Muscle of back (tissue), 13 donors: ENCODE measurements at places on chromosomes 11 and 22. TPM values are rescaled to one million over a fixed set of nuclear protein-coding genes. Genes with fewer than 3 reads are reported as not detected.

ADM2 gene
- 0.28 TPM for polyA plus RNA-seq

MLC1 gene
- 0.63 TPM for polyA plus RNA-seq

CASP12 gene
- 0.22 TPM for polyA plus RNA-seq

GRAP2 gene
- polyA plus RNA-seq: 0.99 TPM

OR5A1 gene
- polyA plus RNA-seq: not detected

- no peak for DNase-seq
Measured at GRCh38 chr11:66119348-66120133, 49.5 kb downstream of the PACS1 start.

DNA sequence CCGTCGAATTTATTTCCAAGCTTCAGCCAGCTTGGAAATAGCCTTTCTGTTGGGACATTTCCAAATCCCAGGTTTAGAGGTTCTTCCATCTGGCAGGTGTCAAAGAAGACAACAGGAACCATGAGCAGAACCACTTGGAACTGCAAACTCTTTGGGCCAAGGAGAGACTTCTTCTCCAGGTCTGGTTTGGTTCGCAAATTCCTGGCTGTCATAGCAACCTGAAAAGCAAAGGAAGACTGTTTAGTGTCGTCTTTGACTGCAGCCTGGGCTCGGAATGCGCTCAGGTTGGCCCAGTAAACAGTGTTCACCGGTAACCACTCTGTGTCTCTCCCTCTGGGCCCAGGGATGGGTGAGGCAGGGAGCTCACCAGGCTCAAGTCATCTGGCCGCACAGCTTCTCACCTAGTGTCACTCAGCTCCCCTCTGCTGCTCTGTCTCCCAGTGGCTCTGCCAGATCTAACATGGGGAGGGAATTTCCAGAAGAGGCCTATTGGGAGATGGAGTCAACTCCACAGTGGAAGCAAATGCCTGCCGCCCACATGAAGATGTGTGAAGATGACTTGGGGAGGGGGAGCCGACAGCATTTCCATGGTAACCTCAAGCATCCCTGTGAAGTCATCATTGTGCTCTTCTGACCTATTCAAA lies 11.9 kb upstream of the CLMP start:
- DNase-seq: peak; percentile 85

DNA sequence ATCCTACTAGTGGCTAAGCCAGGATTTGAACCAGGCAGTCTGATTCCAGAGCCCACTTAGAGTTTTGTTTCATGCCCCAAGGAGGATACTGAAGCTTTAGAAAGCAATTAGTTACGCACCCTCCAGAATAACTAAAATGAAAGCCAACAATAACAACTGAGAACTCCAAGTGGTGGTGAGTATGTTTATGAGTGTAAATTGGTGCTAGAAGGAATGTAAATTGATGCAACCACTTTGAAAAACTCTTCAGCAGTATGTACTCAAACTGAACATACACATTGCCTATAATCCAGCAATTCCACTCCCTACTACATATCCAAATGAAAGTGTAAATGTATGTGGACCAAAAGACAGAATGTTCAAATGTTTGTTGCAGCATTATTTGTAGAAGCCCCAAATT lies 6.7 kb upstream of the ARL14EP start:
- DNase-seq: no peak

- DNase-seq: peak; percentile 61
Measured at GRCh38 chr11:121671283-121672168, 218.8 kb upstream of the SORL1-AS1 start.

DNA sequence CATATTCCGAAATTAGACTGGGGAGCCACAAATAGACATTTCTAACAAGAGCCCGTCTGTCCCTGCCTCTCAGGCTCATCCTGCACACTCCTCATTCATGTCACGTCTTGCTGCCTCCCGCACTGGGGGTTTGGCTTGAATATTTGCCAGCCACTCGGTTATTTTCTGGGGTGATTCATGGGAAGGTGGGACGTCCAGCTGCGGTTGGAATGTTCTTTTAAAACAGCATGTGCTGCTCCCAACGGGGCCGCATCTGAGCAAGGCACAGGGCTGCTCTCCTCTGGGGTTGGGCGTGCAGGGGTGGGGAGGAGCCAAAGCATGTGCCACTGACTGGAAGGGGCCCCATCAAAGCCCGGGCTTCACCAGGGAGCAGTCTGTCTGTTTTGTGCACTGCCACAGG lies 25.9 kb upstream of the SLC5A4 start:
- DNase-seq: peak; percentile 13

DNA sequence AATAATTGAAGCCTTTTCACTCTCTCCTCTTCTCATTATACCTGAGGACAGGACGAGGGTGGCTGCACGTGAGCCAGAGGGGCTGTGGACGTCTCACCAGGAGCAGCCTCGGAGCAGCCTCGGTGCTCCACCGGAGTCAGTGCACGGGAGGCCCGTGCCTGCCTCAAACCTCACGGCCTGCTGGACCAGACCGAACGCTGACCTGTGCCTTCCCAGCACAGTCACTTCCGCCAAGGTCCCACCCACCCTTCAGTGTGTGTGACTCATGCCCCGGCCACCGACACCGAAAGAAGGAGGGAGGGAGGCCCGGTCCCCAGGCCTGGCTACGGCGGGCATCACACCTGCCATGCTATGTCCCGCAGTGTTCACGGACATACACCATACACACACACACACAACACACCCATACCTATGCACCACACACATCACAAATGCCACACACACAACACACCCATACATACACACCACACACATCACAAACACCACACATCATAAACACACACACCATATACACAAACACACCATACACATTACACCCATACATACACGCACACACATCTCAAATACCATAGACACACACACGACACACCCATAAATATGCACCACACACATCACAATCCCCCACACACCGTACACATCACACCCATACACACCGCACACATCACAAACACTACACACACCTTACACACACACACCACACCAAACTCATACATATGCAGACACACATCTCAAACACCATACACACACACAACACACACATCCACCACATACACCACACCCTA lies 1506.5 kb downstream of the TBC1D22A start:
- no peak for DNase-seq

GRCh38 chr22:31497148-31497938 lies 1.0 kb downstream of the SFI1 start:
- DNase-seq: no peak

DNA sequence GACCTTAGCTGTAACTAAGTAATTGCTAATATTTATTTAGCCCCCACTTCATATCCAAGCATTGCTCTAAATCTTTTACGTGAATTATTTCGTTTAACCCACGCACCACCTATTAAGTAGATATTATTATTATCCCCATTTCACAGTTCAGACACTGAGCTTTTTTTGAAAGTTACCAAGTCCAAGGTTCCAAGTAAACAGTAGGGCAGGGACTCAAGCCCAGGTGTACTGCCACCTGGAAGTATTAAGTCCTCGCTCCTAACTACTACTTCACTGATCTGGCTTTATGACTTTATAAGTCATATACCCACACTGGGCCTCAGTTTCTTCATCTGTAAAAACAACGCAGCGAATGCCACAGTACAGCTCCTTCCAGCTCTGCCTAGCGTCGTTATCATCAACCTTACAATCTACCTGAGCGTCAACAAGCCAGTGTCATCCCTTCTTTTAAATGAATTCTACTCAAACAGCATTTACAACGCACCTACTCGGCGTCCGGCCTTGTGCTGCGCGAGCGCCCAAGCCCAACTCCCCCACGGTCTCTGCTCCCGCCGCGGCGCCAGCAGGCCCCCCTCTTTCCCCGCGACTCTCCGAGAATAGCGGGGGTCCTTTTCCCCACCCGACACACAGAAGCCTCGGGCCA lies 624 bp downstream of the TMEM41B start:
- peak; percentile 36 for DNase-seq

DNA sequence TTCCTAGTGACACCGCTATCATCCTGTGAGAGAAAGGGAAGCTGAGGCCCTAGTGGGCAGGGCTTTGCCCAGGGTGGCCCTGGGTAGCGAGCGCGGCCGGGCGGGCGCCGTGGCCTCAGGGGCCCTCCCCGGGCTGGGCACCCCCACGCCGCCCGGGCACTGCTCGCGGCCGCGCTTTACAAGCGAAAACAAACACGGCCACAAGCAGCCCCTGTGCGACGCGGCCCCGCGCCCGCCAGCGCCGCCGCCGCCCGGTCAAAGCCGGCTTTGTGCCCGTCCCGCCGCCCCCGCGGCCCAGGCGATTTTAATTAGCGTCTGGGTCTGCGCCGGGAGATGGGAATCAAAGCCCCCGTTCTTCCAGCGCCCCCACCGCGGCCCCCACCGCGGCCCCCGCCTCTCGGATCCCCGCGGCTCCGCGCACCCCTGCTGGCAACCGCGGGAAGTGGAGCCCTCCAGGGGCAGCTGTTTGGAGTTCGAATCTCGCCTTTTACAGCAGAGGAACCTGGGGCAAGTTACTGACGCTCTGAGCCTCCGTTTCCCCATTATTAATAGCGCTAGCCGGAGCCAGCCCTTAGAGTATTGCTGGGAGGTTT lies 47.9 kb downstream of the CHRDL2 start:
- DNase-seq: peak; percentile 36

- DNase-seq: no peak
Measured at GRCh38 chr22:37232140-37232998, 11.7 kb downstream of the RAC2 start.

DNA sequence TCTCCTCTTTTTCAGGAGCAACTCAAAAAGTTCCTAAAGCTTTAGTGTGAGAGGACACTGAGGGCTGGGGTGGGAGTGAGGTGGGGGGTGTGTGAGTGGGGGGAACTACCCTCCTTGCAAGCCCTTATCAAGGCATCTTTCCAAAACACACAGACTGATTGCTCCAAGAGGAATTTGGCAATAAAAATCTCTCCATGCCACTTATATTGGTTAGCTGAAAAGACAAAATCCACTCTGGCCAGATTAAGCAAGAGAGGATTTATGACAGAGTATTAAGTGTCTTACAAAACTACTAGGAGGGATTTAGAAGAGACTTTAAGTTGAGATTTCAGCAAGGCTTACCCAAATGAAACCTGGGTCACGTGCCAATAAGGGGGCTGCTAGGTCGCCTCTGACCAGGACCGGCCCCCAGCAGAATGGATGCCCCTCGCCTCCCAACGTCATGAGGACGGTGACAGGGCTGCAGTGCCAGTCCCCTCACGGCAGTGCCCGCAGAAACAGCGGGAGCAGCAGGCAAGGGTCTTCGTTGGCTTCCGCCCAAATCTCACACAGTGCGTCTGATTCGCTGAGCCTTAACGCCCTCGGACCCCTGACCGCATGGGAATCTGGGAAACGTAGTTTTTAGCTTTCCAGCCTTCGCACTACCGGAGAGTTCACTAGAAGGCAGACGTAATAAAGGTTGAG lies 22.1 kb upstream of the CTR9 start:
- no peak for DNase-seq

DNA sequence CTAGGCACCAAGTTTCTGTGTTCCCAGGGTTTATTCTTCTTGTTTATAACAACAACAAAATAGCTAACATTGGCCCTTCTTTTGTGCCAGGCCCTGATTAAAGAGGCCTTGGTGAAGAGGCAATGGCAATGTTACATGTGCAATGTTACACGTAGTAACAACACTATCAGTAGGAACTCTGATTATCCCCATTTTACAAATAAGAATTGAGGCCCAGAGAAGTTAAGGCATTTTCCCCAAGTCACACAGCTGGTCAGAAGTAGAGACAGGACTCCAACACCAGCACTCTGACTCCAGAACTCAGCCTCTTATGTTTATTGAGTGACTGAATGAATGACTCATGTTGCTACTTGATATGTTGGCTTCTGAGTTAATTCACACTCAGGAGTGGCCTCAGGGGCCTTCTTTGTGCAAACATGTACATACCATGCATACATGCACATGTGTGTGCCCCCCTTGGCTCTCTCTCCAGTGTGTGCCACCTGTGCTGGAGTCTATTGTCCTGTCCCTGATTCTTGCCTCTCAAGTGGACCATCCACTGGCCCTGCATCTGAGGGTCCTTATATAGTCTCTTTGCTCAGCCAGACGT lies 98.4 kb downstream of the TP53I11 start:
- DNase-seq: no peak

DNA sequence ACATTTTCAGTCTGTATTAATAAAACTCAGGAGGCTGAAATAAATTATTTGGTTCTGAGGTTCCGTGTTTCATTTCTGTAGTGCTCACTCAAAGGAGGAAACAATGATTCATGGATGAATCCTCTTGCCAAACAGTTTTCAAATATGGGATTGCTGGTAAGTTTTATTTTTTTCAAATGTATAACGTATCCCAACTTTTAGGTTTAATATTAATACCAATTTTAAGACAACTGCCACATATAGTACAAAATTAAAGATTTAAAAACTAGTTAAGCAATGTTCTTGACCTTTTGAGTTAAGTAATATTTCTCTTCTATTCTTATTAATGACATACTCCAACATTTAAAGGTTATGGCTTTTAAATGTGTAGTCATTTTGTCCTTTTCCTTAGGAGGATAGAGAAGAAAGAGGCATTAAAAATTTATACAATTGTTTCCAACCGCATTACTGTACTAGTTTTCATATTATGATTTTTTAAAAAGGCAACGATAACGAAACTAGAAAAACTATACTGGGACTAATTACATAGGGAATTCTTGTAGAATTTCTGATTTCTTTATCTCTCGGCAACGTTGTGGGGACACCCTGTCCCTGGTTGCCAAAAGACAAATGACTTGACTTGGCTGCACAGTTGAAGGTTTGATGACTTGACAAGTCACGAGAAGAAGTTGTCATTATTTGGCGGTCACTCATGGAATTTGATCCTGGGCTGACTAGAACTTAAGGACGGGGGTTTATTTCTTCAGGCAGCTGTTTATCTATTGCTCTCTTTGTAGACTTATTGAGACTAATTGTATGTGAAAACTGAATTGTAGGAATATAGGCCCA lies 69.1 kb upstream of the ADSL start:
- DNase-seq: peak; percentile 76

- no peak for DNase-seq
Measured at GRCh38 chr11:10122326-10123197, 171.5 kb downstream of the SBF2 start.

- DNase-seq: no peak
Measured at GRCh38 chr11:116118138-116118470, 613.9 kb upstream of the CADM1 start.
